ENCODE measurements at places on chromosomes 4 and X.

DNA sequence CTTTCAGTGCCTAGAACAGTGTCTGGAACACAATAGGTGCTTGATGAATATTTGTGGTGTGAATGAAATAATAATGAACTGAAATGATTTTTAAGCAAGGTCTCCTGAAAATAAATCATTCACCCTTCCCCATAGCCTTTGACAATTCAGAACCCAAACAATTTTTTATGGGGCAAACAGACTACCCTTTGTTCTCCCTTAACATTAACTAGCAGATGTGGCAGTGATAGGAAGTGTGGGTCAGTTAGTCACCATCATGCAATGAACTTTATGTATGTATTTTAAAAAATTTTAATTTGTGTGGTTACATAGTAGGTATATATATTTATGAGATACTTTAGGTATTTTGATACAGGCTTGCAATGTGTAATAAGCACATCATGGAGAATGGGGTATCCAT is 27.2 kb upstream of the CD40LG start:
- no peak for DNase-seq

- DNase-seq: no peak
Measured at GRCh38 chr4:76729460-76729859, 168.5 kb downstream of the SOWAHB start.

DNA sequence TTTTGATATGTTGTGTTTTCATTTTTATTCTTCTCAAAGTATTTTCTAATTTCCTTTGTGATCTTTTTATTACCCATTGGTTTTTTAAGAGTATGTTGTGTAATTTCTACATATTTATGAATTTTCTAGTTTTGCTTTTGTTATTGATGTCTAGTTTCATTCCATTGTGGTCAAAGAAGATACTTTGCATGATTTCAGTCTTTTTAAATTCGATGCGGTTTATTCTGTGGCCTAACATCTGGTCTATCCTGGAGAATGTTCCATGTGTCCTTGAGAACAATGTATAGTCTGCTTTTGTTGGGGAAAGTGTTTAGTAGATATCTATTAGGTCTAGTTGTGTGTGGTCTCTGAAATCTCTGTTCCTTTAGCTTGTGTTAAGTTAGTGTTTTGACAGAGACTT is 46.2 kb downstream of the PPEF1 start:
- DNase-seq: no peak

- no peak for DNase-seq
Measured at GRCh38 chr4:88585917-88586316, 6.4 kb upstream of the HERC3 start.

DNA sequence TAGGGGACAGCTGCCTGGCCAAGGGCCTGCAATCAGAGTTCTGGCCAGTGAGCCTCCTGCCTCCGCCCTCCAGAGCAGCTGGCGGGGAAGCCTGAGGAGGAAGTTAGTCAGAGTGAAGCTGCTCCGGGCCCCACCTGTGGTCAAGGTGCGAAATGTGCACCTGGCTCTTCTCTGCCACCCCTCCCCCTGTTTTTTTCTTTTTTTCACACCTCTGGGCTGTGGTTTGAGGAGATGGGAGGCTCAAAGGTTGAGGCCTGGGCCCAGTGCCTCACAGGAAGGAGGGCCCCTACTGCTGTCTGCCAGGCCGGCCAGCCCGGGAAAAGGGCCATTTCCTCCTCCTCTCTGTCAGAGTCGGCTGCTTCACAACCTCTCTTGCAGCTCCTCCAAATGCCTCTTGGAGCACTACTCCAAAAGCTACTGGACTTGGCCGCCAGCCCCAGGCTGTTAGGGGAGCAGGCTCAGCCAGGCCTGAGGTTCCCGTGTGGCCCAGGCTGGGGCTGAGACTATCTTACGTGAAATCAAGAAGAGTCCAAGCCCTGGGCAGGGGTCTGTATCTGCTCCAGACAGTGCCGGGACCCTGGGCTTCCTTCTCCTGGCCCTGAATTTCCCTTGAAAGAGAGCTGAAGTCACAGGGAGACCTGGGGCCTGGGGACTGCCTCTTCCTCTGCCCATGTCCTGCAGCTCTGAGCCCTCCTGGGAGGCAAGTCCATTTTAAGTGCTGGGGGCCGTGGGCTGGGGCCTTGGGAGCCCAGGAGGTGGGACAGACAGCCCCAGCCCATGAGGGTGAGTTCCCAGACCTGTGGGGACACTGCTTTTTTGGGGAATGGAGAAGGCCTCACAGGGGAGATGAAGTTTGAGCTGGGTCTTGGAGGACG is 4.5 kb upstream of the CXCR3 start:
- peak; percentile 64 for DNase-seq

DNA sequence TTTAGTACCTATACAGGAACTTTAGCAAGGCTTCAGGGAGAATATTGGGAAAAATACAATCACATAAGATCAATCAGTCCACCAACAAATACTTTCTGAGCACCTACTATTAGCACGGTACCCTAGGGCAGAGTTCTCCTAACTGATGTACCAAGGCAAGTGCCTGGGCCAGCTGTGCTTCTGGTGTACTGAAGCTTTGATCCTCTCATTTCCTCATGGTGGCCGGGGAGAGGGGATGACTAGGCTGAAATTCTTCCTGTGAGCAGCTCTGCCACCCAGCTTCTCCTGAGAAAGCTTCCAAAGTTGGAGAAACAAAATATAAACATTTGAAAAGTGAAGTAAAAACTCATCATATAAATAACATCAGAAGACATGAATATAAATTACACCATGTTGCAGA is 49.3 kb upstream of the ATOH1 start:
- DNase-seq: no peak

DNA sequence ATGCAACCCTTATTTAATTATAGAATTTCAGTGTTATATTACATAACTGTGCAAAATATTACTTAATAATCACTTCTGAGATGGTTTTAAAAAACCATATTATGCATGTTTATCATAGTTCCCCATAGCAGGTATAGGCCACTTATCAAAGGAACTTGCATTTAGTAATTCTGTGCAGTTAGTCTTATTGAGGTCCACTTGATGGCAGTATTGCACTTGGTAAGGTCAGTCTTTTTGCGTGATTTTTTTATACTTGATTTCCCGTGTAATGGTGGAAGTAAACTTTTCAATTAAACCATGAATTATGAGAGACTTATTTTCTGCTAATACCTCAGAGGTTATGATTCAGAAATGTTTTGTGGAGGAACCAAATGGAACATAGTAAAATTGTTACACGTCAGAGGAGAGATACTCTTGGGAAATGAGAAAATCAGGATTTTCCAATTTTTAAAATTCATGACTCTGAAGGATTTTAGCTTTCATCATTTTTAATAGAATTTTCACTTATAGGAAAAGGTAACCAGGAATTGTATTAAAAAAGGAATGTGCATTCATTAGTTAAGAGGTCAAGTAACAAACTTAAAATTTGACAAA is 230.0 kb downstream of the CCSER1 start:
- no peak for DNase-seq

DNA sequence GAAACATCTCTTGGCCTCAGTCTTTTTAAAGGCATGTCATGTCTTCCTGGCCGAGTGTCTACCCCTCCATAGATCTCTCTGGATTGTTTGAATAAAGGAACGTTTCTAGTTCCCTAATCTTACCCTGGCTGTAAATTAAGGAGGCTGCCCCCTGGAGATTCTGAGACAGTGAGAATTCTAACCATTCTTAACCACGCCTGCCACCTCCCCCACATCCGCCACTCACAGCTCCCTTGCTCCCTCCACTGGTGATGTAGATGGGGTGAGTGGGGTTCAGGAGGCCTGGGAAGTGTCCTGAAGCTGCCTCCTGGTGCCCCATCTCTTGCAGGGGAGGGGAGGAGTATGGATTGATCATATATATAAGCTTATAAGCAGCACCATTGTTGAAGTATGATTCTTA is 48.0 kb upstream of the TRIM2 start:
- no peak for DNase-seq

- no peak for DNase-seq
Measured at GRCh38 chr4:1019320-1019719, 7.9 kb downstream of the FGFRL1 start.

GRCh38 chr4:59904331-59904730 is 1295.8 kb upstream of the ADGRL3 start:
- DNase-seq: no peak

- DNase-seq: peak; percentile 37
Measured at GRCh38 chrX:150899191-150899757, 806 bp upstream of the CD99L2 start.

DNA sequence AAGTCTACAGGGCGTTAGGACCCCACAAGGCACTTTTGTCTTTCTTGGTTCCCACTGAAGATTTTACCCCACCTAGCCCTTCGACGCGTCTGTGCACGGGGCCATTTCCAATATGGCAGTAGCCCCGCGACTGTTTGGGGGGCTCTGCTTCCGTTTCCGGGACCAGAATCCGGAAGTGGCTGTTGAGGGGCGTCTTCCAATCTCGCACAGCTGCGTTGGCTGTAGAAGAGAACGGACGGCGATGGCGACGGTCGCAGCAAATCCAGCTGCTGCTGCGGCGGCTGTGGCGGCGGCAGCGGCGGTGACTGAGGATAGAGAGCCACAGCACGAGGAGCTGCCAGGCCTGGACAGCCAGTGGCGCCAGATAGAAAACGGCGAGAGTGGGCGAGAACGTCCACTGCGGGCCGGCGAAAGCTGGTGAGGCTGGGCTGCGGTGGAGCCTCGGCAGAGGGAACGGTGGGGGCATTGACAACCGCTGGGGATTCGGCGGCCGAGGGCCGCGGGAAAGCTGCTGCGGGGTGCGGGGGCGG is at the start of gene USP11:
TSS of gene USP11 (plus strand) at position 207 of the 530 bp plus-strand sequence. CDS start at position 242, 35 bp downstream.
- no peak for DNase-seq

GRCh38 chrX:138856881-138857604 is 145.5 kb upstream of the FGF13 start:
- DNase-seq: no peak

- DNase-seq: no peak
Measured at GRCh38 chr4:101801958-101802357, 11.4 kb downstream of the BANK1 start.

DNA sequence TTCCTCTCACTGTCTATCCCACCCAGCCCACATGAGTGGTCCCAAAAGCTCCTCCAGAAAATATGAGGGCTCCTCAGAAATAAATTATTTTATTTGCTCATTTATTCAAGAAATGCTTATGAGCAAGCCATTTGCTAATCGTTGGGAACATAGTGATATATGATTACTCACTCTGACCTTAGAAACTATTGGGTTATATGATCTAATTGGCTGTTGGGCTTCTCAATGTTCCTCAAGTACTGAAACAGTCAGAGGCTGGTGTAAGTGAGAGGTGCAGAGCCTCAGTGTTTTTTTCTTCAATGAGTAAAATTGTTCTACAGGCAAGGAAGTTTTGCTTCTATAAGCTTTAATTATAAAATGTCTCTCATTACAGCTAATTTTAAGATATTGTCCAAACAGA is 893.8 kb upstream of the INTU start:
- DNase-seq: no peak

DNA sequence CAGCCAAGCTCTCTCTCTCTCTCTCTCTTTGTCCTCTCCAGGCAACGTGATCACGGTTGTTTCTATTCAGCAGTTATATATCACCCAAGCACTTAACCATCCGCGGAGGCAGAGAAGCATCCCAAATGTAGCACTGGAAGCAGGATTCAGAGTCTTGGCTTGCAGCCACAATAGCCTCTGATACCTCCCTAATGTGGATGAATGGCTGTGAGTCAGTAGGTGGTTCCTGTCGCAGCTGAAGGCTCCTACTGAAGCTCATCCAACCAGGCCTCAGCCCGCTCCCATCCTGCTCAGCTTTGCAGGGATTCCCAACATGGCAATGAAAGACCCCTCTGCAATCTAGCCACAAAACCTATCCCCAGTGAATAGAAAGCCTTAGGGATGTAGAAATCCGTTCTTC is 5.1 kb downstream of the HS6ST2 start:
- DNase-seq: no peak

DNA sequence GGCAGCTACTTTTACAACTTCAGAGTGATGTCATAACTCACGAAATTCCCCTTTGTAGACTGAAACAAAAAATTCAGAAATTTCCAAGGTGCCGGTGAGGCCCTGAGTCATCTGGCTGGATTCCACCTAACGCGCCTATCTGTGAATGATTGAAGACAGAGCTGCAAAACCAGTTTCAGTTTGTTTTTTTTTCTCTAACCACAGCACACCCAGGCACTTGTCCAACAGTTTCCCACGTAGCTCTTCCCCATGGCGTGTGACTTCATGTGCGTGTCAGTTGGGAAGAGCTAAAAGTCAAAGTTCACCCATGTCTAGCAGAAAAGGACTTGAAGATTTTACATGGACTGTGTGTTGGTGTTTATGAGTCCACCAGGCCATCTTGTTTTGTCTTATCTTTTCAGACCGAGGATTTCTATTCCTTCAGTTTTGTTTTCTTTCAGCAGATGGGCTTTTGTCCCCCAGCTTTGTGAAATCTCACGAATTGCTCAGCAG is 16.4 kb downstream of the TCEANC start:
- DNase-seq: no peak

- no peak for DNase-seq
Measured at GRCh38 chr4:10021653-10022023, 341 bp upstream of the SLC2A9 start.

GRCh38 chrX:129695535-129695934 is 40.8 kb upstream of the APLN start:
- no peak for DNase-seq

GRCh38 chrX:147733369-147733768 is 178.3 kb upstream of the FMR1 start:
- DNase-seq: no peak

GRCh38 chrX:68822641-68823410 is 6.0 kb upstream of the EFNB1 start:
- no peak for DNase-seq

DNA sequence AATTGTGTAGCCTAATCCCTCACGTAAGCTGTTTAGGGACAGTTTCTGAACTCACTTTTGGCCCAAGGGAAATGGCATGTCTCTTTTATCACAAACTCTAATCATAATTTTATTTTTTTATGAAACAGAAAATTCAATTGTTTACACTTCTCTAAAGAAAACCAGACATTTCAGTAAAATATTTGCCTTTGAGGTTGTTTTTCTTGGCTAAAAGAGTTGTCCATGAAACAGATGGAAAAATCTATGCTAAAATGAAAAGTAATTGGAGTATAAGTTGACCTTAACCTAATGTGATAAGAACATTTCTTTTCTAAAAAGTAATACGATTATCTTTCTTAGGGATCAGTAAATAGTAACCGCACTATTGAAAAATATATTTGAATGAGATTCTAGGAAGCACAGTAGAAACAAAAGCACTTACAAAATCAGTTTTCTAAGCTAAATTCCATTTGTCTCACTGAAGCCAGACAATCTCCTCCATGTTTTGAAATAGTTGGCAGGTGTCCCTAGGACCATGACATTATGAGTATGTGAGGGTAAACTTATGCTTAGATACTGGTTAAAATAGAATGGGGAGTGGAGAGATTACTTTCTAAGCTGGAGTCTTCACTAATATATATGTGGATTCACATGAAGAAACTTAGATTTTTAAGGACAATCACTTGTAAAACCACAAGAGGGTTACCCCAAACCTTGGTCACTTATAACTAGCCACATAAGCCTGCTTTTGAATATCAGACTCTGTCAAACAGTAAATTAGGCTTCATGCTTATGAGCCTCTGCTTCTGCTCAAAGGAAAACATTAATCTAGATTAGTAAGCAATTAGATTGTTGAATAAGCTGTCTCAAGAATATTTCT is 20.1 kb upstream of the TET2 start:
- no peak for DNase-seq

Measured in activated CD4-positive, CD25-positive, alpha-beta regulatory T cell treated with anti-CD3 and anti-CD28 coated beads, Interleukin-2, amount 50 U/mL, for 72 hours (primary cell).